Mesenteric fat pad (tissue), 1 donor: ENCODE measurements at places on chromosomes 1 and 21. TPM values are rescaled to one million over a fixed set of nuclear protein-coding genes. Genes with fewer than 3 reads are reported as not detected.

MYOM3 gene
- total RNA-seq, result 0.42 TPM

GRCh38 chr1:151131701-151132334, 14.6 kb downstream of the SEMA6C start:
- DNase-seq, result peak; percentile 84

GRCh38 chr1:107225706-107226105, 84.9 kb downstream of the NTNG1 start:
- DNase-seq, result no peak

GRCh38 chr1:85201340-85202091, 700 bp upstream of the SYDE2 start:
- DNase-seq, result peak; percentile 91

GLIS1 gene
- total RNA-seq, result 2.1 TPM

- DNase-seq, result peak; percentile 51
Measured at GRCh38 chr21:45528981-45529784, 13.1 kb downstream of the SLC19A1 start.

MCOLN2 gene
- 0.29 TPM for total RNA-seq

DNA sequence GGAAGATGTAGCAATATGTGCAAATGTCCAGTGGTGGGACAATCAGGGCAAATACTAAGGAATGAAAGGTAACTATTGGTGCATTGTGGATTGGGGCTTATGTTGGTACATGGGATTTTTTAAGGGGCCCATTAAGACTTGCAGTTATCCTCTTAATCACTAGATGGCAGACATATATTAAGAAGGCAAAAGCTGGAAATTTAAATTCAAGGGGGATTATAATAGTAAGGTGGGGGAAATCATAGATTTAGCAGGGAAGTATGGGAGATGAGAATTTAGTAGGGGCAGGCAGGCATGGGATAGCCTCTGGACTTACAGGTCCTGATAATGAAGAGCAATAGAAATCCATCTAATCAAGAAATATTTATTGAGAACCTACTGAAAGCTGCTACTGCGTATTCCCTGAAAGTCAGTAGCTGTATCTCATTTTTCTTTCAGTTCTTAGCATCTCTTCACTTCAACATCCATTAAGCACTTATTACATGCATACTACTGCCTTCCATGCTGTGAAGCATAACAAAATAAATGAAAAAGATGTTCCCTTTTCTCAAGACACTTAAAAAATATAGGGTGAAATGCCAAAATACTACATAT, 251.8 kb downstream of the CRB1 start:
- DNase-seq, result no peak

DNA sequence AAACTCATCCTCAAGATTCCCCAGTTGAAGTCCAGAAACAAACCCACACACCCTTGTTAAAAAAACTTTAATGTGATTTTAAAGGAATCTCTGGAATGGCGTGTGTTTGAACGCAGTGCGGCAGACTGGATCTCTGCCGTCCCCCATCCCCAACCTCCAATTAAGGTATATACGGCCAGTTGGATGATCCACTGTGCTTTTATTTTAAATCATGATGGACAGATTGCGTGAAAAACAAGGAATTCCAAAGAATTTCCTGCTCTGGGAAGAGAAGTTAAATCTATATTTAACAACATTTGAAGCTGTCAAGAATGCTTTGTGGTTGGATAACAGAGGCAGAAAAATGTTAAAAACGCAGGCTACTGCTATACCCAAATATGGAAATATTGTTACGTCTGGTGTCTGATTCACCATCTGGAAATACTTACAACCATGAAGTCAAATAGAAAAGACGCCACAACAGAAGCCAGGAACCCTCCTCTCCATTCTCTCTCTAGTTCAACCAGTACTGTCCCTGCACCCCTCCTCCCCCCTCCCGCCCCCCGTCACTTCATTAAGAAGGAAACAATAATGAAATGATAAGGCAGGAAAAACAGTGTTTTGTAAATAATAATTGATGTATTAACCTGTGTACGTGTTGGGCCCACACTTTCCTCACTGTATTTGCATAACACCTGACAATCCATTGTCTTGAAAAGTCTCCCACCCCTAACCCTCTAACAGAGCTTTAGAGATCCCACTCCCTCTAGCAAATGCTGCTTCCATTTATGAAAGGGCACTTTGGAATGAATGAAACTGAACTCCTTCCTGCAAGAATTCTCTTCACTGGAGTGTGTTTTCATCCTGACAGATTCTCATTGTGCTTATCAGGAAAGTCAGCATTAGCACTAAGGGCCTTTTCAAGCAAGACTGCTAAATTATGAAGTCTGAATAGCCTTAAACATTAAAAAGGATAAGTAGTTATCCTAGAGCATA, 2.0 kb upstream of the CCN1 start:
- no peak for DNase-seq

DNA sequence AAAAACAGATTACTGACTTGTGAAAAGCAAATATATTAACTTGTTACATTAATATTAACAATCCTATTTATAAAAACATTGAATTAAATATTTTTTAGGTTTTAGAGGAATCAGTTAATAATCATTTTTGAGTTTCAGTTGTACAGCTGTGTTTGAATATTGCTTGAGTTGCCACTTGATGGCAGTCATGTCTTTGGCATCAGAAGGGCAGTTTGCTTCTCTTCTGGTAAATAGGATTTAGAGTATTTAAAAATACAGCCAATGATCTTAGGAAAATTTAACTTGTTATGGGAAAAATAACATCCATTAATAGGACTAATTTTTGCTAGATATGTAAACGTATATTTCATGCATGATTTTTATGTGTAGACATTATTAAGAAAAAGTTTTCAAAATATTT, 234.1 kb downstream of the NCAM2 start:
- no peak for DNase-seq

- DNase-seq, result no peak
Measured at GRCh38 chr21:36806103-36806502, 107.2 kb downstream of the SIM2 start.
